Stimulated activated CD8-positive, alpha-beta memory T cell treated with anti-CD3 and anti-CD28 coated beads, Interleukin-15, amount 100 ng/mL, for 1 hour (primary cell): ENCODE measurements at places on chromosomes 2 and 18.

GRCh38 chr2:67649331-67650261, 252.5 kb downstream of the ETAA1 start:
- DNase-seq: no peak

DNA sequence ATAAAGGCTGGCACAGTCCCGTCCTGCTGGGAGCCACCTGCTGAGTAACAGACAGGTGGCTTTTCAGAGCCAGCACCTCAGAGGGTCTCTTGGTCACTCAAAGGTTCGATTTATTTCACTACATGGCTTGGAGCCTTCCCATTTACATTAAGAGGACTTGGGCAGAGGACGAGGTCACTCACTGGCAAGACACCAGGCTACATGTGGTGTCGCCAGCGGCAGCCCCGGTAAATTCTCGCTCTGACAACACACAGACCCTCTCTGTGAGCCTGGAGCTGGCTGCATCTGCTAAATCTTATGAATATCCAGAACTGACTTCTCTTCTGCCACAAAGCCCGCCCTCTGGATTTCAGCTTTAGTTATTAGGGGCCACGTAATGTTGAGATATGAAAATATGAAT, 254.7 kb downstream of the VAPA start:
- DNase-seq: no peak

- DNase-seq: no peak
Observed at GRCh38 chr18:21484851-21485636, 115.5 kb downstream of the ESCO1 start.

GRCh38 chr2:142873831-142874287, 3.6 kb upstream of the KYNU start:
- no peak for DNase-seq

GRCh38 chr2:227413371-227413770, 25.6 kb upstream of the SCYGR1 start:
- DNase-seq: no peak

- DNase-seq: no peak
Observed at GRCh38 chr18:10726198-10727068, 200.6 kb downstream of the NAPG start.

DNA sequence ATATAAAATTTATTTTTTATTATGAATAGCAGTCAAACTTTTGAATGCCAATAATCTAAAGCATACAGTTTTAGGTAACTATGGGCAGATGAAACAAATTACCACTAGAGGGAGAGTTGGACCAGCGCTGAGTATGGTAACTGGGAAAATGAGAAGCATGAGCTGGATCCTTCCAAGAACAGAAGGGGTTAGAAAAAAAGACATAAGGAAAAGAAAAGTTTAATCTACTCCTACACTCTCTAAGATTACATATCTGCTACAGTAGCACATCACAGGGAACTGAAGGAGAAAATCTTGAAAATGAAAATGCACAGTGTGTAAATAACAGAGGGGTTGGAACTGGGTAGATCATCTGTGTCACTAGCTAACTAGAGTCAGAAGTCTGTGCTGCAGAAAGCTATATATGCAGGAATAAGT, 15.5 kb downstream of the REG3G start:
- DNase-seq: no peak

DNA sequence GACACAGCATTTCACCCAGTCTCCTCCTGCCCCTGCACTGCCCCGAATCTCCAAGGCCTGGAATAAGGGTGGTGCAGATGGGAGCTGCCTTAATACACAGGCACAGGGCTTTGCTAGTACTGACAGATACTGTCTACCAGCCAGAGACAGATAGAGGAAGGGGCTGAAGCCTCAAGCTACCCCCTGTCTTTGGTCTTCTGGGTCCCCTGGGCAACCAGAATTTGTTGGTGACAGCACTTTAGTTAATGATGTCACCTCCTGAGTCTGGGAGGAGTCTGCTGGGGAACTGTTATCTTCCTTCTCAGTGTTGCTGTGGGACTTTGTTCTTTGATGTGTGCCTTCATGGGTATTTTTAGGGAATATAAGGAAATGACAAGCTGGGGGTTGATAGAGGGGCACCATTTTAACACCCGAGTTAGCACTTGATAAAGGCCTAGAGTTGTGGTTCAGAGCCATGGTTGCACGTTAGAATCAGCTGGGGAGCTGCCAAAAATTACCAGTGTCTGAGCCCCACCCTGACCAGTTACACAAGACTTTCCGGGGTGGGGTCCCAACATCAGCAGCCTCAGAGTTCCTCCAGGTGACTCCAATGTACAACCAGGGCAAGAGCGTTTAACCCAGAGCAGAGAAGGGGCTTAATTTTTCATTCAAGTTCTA, 136.8 kb downstream of the SMAD7 start:
- DNase-seq: no peak

DNA sequence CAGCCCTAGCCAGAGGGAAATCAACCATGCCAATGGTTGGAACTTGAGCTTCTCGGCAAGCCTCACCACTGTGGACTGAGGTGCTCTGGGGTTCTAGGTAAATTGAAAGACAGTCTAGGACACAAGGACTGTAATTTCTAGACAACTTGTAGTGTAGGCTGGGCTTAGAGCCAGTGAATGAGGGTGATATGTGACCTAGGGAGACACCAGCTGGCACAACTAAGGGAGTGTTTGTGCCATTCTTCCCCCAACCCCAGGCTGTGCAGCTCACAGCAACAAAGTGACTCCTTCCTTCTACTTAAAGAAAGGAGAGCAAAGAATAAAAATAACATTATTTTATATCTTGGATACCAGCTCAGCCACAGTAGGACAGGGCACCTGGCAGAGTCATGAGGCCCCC, 1690.7 kb upstream of the TMEFF2 start:
- DNase-seq: no peak

GRCh38 chr2:190809876-190810525, 70.6 kb upstream of the GLS start:
- no peak for DNase-seq

DNA sequence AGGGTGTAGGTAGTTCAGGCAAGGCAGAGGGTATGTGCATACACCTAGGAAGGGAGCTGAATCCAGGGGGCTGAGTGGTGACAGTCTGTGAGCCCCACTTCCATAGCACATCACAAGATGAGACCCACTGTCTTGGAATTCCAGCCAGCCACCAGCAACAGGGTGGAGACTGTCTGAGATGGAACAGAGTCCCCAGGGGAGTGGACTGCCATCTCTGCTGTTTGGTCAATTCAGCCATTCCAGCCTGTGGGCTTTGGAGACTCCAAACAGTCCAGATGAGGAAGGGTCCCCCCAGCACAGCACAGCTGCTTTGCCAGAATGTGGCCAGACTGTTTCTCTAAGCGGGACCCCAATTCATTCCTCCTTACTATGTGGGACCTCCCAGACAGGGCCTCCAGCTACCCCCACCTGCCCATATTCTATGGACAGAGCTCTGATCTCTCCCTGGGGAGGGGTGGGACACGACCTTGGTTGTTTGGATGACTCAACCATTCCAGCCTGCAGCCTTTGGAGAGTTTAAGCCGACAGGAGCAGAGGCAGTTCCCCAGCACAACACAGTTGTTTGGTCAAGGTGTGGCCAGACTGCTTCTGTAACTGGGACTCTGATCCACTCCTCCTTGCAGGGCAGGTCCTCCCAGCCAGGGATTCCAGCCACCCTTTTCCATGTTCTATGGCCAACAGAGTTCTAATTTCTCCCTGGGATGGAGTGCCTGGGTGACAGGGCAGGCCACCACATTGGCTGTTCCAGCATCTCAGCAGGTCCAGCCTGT, 178.0 kb downstream of the RND3 start:
- no peak for DNase-seq

GRCh38 chr2:95669441-95669991, 77.7 kb downstream of the TRIM43 start:
- no peak for DNase-seq

GRCh38 chr2:35989503-35989902, 366.1 kb upstream of the CRIM1 start:
- no peak for DNase-seq

DNA sequence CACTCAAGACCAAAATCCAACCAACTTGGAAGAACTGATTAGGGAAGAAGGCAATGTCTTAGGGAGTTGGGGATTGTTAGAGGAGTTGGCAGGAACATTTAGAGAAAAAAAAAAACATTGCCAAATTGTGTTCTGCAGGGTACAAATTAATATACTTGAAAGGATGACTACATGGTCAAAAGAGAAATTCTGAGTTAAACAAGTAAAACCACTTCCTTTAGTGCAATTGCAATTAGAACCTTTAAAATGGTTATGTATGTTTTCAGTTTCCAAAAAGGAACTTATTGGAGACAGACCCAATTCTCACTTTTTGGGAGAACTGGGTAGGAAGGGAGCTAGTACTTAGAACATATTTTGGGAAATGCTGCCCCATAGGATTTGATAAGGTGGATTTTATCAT, 137.9 kb downstream of the GPD2 start:
- no peak for DNase-seq

GRCh38 chr2:216603884-216604245, 29.4 kb upstream of the IGFBP2 start:
- DNase-seq: no peak

DNA sequence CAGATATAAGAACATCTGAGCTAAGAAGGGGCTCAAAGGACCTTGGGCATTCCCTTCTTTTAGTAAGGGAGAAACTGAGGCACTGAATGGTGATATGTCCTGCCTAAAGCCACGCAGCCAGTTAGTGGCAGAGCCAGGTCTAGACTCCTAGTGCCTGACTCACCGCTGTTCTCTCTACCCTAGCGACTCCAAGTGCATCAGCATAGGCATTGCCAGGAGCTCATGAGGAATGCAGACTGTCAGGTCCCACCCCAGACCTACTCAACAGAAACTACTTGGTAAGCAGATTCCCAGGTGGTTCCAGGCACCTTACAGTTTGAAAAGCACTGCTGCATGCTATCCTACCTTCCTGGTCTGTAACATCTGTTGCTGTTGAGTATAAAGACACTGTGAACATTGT, 158.9 kb downstream of the MSH2 start:
- no peak for DNase-seq

- DNase-seq: no peak
Observed at GRCh38 chr2:161135951-161136593, 24.2 kb upstream of the TANK start.

- DNase-seq: no peak
Observed at GRCh38 chr2:8729939-8730338, 48.1 kb downstream of the ID2 start.

- no peak for DNase-seq
Observed at GRCh38 chr2:233141901-233142300, 81.8 kb downstream of the INPP5D start.

DNA sequence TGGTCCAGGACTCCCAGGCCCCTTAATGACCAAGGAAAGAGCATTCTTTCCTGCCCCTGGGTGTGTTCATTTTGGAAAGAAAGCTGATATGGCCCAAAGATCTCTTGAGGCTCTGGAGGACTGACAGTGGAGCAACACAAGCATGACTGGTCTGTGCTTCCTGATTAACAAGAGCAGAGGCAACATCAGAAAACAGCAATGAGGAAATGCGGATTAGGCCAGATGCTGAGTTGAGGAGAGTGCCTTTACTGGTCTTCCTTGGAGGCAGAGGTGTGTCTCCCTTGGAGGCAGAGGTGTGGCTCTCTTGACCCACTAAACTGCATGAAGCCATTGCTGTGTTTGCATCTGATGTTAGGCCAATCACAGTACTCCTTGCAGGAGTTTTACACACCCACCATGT, 19.9 kb downstream of the IL36B start:
- DNase-seq: no peak

DNA sequence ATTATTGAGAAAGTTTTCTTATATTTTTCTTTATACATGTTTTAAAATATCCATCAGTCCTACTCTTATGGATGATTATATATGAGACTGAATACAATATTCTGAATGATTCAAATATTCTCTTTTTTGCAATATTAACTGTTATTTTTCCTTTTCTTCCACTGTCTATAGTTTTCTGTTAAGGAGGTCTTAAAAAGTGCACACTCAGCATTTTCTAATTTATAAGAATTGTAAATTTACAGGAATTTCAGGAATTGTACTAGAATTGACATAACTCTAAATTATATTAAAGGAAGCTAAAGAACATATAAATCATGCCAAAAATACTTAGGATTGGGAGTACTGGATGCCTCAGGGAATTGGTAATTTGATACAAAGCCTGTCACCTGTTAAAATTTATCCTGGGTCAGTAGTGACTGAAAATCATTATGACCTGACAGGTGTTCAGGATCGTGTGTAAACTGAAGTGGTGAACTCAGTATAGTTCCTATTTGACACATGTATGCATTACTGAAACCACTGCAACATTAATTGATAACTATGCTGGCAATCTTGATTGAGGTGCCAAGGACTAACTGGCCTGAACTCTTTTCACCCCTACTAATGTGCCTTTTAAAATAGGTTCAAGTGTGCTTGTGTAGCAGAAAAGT, 30.4 kb downstream of the MSTN start:
- DNase-seq: no peak

DNA sequence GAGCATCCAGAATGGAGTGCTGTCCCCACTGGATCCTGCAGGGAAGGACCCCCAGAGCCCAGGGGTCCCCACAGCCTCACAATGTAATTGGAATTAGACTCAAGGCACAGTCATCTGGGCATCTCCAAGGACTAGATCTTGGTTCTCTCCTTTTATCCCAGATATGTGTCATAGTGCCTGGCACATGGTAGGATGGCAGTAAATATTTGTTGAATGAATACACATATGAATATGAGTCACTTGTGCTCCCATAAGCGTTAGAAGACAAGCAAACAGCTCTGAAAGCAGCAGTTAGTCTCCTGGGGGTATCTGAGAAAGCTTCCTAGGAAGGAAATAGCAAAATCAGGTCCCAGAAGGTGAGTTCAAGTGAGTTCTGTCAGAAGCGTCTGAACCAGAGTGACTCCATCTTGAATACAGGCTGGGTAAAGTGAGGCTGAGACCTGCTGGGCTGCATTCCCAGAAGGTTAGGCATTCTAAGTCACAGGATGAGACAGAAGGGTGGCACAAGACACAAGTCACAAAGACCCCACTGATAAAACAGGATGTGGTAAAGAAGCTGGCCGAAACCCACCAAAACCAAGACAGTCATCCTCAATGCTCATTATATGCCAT, 234.1 kb upstream of the ID2 start:
- DNase-seq: no peak

- no peak for DNase-seq
Observed at GRCh38 chr18:35507192-35507591, 9.4 kb upstream of the INO80C start.
